ENCODE measurements at places on chromosomes 16 and 17.
A peak's percentile ranks its signal among the peaks of the same experiment; 100 is the strongest.

GRCh38 chr16:64754279-64754678 is 367.6 kb downstream of the CDH11 start:
- DNase-seq, result no peak

GRCh38 chr16:79893445-79893844 is 292.9 kb upstream of the MAF start:
- DNase-seq, result no peak

DNA sequence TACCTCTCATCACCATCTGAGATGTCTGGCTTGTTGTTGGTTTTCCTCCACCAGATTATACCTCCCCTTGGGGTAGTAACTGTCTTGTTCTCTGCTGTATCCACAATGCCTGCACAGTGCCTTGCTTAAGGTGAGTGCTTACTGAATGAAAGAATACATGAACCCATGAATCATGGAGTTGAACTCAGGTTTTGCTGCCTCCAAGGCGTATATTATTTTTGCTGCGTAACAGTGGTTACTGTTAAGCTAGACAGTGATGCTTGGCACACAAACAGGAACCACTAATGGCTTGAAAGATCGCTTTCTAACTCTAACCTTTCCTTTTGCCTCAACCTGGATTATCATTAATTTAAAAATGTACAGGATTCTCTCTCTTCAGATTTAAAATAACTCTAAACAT is 695.8 kb downstream of the TOX3 start:
- no peak for DNase-seq

DNA sequence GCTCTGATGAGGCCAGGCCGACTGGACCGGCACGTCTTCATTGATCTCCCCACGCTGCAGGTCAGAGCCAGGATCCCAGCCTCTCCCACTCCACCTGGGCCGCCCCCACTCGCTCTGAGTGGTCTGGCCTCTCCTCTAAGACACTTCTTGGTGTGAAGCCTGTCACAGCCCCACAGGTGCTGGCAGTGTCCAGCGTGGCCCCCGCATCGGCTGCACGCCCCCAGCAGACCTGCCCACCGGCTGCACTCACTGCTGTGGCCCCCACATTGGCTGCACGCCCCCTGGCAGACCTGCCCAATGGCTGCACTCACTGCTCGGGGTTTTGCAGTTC is 15.8 kb upstream of the RPL13 start:
- DNase-seq, result no peak

DNA sequence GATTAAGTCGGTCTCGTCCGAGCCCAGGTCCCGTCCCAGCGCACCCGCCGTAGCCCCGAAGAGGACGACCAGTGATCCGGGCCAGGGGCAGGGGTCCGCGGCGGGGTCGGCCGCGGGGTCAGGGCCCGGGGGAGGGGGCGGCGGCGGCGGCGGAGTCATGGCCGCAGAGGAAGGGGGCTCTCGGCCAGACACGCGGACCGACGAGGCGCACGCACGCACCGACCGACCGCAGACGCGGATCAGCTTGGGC is at the start of gene ESRP2:
Gene ESRP2, minus strand, starts transcription at position 241 of the 250 bp plus-strand sequence. Its CDS starts 82 bp downstream, at position 159.
- DNase-seq, result no peak

- DNase-seq, result no peak
These were observed 111.9 kb upstream of the SIAH1 start for GRCh38 chr16:48497129-48497528.

DNA sequence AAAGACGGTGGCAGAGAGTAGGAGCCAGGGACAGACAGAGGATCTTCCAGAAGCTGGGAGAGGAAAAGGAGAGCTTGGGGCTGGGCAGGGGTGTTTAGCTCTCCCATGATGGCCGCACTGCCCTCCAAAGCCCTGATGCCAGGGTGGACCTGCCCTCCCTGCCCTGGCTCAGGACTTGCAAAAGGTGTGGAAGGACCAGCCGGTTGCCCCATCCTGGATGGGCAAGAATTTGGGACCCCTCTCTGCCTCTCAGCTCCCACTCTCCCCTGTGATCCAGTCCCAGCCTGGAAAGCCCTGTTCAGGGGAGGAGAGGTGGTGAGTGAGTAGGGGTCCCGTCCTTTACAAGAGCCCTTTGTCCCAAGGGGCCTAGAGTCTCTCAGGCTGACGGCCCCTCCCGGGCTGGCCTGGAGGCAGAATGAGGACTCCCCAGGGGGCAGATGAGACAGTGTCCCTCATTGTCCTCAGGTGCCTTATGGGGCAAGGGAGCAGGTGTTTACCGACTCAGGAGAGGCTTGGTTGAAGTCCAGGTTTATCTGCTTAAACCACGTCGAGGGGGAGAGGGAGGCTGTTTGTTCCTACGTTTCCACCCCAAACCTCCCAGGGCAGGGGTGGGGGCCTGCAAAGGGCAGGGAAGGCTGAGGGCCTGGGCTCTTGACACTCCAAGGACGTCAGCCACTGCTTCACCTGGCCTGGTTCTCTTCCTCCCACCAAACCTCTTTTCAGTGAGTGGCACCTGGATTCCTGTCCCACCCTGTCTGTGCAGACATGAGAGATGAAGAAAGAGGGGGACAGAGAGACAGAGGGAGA is 19.3 kb upstream of the ITGA3 start:
- no peak for DNase-seq

- no peak for DNase-seq
These were observed 11.1 kb downstream of the TRPV1 start for GRCh38 chr17:3598078-3598477.

DNA sequence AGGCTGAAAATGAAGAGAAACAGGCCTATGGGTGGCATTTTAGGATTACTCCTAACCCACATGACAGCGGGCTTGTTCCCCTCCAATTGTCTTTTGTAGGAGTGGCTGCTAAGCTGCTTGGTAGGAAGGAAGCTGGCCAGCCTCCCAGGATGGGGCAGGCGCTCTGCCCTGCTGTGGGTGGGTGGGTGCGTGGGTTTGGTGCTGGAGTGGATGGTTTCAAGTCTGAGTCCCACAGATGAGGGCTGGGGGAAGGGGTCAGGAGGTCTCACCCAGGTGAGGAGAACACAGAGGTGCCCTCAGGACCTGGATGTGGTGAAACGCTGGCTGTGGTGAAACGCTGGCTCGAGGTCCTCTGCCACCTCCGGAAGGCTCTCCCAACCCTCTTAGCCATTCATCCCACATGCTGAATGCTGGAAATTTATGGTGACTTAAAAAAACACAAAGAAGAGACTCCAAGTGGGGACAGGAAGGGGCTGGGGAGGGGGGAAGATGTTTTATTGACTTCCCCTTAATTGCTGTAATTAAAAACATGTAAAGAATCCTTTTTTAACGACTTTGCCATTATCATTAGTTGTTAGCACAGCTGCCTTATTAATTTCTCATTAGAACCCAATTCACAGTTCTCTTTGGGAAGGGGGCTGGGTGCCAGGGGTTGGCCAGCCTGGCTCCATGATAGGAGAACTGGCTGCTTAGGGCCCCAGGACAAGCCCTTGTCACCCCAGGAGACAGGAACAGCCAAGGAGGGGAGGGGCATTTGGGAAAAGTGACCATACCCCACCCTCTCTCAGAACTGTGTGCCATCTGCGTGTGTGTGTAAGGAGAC is 153.5 kb upstream of the CDC42EP4 start:
- DNase-seq, result peak; percentile 41

DNA sequence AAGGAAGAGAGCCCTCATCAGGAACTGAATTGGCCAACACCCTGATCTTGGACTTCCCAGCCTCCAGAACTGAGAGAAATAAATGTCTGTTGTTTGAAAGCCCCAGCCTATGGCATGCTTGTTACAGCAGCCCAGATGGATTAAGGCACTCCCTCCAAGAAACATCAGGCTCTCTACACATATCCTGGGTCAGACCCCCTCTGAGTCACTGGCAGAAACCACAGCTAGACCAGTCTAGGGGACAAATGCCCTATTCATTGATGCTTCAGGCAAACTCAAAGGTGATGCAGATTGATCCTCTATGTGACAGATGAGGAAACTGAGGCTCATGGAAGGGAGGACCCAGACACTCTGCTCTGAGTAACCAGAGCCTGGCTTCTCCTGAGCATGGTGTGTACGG is 116.8 kb downstream of the WSCD1 start:
- DNase-seq, result no peak

- no peak for DNase-seq
These were observed 351.2 kb downstream of the C16orf95 start for GRCh38 chr16:86965840-86966550.

DNA sequence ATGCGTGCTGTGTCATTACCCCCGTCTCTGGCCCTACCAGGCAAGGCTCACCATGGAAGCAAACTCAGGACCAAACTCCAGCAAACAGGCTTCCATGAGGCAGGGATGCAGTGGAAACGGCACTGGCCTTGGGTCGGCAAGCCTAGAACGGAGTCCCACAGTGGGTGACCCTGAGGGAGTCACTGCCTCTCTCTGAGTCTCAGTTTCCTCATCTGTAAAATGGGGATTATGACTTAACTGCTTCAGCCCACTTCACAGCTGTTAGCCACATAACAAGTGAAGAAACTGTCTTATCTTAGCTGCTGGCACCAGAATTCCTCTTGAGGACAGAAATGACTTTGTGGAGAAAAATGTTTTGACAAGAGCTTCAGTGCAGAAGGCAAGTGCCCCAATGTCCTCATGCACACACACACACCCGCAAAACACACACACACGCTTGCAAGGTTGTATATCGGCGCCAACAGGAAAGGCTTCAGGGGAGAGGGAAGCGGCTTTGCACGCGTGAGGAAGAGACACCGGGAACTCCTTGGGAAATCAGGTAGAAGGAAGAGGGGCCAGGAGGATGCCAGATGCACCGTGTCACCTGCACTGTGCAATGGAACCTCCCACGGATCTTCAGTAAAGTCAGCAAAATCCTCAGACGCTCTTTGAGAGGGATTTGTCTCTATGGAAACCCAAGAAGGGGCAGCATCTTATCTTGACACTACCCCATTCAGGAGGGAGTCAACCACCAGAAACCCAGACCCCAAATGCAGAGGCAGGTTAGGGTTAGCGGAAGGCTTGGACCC is 53.7 kb downstream of the GSG1L start:
- DNase-seq, result no peak

GRCh38 chr17:42422412-42422957 is 571 bp downstream of the CAVIN1 start:
- no peak for DNase-seq

- DNase-seq, result no peak
These were observed 21.2 kb upstream of the HOXB9 start for GRCh38 chr17:48647103-48647962.

- DNase-seq, result peak; percentile 86
These were observed 23.2 kb upstream of the CRYM start for GRCh38 chr16:21301168-21301894.

DNA sequence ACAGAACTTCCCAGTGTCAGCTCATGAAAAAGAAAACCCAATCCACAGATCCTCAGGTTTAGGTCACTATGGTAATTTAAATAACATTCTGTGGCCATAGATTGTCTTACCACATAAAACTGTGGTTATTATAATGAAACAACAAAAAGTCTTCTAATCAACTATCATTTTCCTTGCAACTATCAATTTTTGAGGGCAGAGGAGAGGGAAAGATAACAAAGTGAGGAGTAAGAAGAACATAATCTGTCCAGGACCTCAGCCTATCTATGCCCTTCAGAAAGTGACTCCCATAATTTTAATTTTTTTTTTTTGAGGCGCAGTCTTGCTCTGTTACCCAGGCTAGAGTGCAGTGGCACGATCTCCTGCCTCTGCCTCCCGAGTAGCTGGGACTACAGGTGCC is 4.0 kb upstream of the GGNBP2 start:
- DNase-seq, result no peak

DNA sequence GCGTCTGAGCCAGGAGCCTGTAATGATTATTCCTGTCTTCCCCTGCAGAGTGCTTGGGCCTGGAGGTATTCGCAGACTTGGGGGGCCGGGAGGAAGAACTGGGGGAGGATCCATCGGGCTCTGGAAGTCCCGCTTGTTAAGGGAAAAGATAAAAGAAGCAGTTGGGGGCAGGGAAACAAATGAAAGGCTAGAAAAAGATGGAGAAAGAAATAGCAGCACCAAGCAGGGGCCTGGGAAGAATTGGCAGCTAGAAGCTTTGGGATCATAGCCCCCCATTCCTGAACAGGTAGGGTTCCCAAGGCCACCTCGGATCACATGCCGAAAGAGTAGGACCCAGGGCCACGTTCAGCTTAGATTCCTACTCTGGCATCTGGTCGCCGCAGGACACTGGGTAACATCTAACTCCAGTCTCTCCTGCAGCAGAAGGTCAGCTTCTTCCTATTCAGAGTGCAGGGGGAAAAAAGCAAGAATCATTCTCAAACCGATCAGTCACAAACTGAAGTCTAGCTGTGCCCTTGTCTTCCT is 23.6 kb downstream of the ADAM11 start:
- no peak for DNase-seq

GRCh38 chr17:28193241-28193640 is 125.8 kb upstream of the TMEM97 start:
- DNase-seq, result no peak

DNA sequence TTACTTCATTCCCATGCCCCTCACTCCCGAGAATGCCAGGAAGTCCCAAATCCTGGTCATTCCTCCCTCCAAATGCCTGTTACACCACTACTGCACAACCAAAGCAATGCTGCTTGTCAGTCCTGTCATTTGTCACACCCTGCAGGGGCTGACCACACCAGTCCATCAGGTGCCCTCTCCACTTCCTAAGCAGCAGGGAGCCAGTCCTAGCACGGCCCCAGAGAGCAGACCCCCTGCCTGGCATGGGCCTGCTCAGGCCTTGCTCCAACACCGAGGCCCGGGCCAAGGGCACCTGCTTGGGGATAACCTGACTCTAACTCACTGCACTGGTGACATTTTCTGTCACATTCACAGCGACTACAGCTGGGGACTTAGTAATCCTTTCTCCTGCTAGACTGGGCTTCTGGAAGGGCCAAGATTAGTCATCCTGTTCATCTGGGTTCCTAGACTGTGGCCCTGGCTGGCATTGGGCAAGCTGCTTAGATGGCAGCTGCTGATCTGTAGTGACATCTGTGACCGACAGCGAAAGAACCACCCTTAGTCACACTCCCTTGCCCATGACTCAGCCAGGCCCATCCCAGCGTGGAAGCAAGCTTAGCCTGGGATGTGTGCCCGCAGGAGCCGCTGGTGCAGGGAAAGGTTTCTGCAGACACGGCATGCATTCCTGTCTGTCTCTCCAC is 5.4 kb downstream of the ALYREF start:
- no peak for DNase-seq

DNA sequence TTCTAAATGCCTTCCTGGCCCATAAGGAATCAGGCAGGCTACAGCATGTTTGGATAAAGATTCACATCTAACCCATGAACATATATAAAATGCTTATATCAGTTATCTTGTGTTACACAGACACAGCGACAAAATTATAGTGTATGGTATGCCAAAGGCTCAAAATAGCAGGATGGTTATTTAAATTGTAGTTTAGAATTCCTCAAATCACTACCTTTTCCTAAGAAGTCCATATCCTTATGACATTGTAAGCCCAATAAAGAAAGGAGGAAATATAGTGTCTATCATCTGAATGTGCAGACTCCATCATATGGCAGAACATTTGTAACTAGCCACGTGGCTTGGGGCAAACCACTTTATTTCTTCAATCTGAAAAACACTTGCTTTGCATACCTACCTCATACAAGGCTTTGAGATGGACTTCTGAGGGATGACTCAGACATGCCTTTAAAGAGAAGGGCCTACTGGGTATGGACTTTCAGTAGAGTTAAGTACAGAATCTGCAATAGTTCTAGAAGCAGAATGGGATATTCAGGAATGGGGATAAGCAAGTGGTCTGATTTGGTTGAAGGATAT is 12.1 kb upstream of the DHX8 start:
- DNase-seq, result no peak

GRCh38 chr17:73476890-73477350 is 165.1 kb upstream of the CDC42EP4 start:
- DNase-seq, result no peak

- DNase-seq, result no peak
These were observed 3.1 kb downstream of the DHRS11 start for GRCh38 chr17:36594626-36595401.

GRCh38 chr16:11020792-11021551 is 76.6 kb downstream of the CLEC16A start:
- no peak for DNase-seq

Data from NCI-H510A (cell line).